ENCODE measurements at places on chromosomes 12 and 14. TPM values are rescaled to one million over a fixed set of nuclear protein-coding genes. Genes with fewer than 3 reads are reported as not detected.

Gene PTCSC3
- not detected for total RNA-seq

Gene HSP90AA1
- 1,533 TPM for total RNA-seq

Gene AVPR1A
- 36.7 TPM for total RNA-seq

Gene INHBC
- not detected for total RNA-seq

- DNase-seq: no peak
Observed at GRCh38 chr12:133083345-133083744, 2.6 kb downstream of the ZNF140 start.

GRCh38 chr12:124321040-124321481 lies 26.2 kb downstream of the RFLNA start:
- peak; percentile 58 for DNase-seq

- no peak for DNase-seq
Observed at GRCh38 chr14:79834868-79835267, 376.4 kb downstream of the DIO2 start.

GRCh38 chr14:92886337-92886736 lies 36.6 kb upstream of the CHGA start:
- no peak for DNase-seq

- DNase-seq: no peak
Observed at GRCh38 chr12:50103767-50104321, at the start of gene GPD1. TSS of gene GPD1 (plus strand) at chr12:50104008. CDS start at chr12:50104051, 43 bp downstream.

DNA sequence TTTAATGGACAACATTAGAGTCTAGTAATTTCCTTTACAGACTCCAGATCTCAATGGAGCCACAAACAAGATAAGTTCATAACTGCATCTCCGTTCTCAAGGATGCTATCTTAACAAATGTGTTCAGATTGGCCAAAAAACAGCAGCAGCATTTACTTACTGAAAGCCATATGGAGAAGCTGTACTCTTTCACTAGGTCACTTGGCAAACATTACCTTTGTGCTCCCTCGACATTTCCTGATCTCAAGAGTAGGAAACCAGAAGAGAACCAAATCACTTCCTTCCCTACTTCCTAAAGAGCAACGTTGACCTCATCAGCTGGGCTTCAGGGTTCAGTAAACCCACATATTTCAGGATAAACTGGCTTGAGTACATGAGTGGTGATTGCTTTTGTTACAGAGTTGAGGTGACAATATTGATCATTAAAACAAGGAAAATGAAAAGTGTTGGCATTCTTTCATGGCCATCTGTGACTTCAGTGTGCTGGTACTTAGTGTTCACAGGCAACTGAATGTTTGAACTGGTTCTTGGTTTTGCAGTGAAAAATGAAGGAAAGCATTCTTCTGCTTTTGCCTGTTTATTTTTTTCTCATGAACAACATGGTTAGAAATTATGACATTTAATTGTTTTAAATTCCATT lies 449.6 kb downstream of the TMEM117 start:
- no peak for DNase-seq

GRCh38 chr14:95335071-95335470 lies 15.4 kb upstream of the CLMN start:
- DNase-seq: no peak

DNA sequence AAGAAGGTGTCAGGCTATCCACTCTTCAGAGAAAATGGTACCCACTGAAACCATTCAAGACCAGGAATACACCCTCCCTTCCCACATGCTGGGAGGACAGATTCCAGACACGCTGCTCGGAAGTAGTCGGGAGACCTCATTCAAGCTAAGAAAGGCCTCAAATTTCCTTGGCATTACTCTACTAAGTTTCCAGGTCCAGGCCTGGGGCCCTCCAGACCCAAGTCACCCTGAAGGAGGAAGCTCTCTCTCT lies 27.1 kb upstream of the RPLP0 start:
- no peak for DNase-seq

DNA sequence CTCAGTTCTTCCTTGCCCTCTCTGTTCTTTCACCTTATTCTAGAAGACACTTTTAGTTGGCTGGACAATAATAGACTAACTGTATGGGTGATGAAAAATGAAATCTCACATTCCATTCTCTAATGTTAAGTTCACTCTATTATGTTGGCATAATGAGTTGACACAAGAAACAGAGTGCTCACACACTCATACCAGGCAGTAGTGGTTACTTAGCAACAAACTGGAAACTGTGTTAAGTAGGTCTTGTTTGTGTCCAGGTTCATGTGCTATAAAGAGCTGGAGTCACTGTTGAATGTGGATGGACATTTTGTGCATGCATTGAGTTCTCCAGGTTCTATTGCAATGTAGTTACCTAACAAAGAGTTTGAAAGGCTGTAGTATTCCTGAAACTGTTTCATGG lies 16.9 kb upstream of the PPP4R4 start:
- no peak for DNase-seq

- no peak for DNase-seq
Observed at GRCh38 chr12:67275380-67275913, 6.3 kb downstream of the CAND1 start.

DNA sequence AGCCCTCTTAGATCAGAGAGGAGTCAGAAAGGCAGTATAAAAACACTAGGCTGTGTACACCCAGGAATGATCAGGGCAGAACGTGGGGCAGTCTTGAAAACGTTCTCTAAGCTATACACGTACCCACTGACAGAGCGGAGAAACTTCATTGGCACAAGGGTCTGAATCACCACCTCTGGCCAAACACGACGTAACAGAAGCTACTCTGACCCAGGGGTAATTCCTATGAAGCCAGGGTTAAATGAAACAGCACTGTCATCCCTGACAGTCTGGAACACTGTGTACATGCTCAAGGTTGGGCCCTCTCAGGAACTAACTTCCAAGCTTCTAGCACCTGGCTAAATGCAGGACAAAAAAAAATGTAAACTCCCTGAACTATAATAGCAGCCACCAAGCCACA lies 38.4 kb downstream of the PARP11 start:
- no peak for DNase-seq

DNA sequence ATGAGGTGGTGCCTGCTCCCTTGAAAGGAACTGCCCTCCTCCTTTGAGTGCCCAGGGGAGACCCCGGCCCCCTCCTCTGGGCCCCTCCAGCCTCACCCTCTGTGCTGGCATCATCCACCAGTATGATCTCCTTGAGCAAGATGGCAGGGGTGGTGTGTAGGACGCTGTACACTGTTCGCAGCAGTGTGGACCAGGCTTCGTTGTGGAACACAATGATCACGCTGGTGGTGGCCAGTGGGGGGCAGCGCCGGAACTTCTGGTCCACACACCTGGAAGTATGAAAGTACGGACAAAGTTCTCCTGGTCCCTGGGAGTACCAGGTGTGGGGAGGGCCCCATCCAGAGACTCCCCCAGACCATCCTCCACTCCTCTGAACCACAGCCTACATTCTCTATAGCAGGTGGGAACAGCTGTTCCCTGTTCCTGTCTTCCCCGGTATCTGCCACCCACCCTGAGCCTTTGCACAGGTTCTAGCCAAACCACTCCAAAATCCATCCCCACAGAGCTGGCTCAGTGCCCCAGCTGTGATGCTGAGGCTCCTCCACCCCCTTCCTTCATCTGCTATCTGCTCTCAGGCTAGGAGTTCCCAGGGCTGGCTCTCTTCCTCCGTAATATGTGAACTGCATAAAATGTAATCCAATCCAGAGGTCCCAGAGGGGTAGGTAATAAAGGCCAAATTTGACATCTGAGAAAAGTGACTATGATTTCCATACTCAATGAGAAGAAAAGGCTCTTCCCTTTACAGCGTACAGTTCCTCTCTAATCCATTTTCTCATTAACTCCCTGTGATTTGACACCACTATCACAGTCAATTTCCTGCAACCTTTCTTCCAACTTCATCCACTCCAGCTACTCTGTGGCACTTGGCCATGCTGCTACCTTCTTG lies 13.9 kb downstream of the GALNT6 start:
- no peak for DNase-seq

GRCh38 chr12:117060246-117060928 lies 38.8 kb downstream of the TESC start:
- DNase-seq: no peak

GRCh38 chr12:120286768-120287490 lies 4.8 kb downstream of the RNU4-2 start:
- DNase-seq: no peak

GRCh38 chr14:100823413-100824080 lies 2.4 kb upstream of the MEG3 start:
- DNase-seq: no peak

GRCh38 chr14:44383636-44384035 lies 123.4 kb downstream of the FSCB start:
- DNase-seq: no peak

DNA sequence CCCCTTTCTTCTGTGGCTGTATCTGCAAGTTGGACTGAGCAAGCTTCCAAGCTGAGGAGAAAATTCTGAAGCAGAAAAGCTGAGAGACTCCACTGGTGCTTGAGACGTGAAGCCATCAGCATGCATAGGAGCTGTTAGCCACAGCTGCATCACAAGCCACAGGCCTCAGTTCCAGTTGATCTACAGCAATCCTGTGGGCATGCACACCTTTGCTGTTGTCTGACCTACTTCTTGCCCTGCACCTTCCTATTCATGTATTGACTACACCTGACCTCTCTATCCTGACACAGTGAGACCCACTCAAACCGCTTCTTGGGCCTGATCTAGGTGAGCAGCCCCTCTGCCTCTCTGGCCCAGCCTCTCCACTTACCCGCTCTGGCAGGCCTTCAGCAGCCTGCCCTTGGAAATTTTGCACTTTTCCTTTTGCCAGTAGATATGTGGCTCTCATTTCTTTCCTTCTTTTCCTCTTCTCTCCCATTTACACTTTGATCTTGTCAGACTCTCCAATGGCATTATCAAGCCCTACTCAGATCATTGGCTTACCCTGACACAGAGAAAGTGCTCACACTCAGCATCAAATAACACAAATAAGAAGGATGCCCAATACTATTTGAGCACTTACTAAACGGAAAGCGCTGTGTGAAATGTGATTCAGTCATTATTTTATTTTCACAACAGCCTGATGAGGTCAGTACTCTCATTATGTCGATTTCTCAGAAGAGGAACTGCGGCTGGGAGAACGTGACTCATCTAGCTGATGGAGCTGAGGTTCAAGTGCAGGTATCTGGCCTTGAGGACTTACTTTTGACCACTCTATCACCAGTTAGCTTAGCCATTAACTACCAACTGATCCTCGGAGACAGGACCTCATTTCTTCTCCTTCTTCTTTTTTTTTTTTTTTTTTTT lies 21.9 kb upstream of the PTGR2 start:
- DNase-seq: no peak

DNA sequence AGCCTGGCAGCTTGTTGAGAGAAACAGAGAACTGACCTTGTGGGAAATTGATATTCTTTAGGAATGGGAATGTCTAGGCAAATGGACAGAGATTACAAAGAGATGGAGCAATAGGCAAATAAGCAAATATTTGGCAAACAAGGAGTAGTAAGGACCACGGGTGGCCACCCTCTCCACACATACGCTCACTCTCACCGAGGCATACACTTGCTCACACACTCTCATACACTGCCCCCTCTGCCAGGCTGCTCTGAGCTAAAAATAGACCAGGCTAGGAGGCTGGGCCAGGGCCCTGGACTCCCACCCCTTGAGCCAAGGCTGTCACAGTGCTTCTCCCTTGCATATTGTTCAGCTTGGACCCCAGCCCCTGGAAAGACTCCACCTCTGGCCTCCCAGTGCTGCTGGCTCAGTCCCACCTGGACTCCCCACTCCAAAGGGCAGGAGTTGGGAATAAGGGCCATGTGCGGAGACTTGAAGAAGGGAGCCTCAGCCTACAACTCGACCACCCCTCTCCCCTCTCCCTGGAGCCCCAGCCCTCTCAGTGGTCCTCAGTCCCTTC lies 1.1 kb downstream of the PPP1R1A start:
- no peak for DNase-seq

- DNase-seq: no peak
Observed at GRCh38 chr12:47160316-47161244, 80.8 kb upstream of the AMIGO2 start.

DNA sequence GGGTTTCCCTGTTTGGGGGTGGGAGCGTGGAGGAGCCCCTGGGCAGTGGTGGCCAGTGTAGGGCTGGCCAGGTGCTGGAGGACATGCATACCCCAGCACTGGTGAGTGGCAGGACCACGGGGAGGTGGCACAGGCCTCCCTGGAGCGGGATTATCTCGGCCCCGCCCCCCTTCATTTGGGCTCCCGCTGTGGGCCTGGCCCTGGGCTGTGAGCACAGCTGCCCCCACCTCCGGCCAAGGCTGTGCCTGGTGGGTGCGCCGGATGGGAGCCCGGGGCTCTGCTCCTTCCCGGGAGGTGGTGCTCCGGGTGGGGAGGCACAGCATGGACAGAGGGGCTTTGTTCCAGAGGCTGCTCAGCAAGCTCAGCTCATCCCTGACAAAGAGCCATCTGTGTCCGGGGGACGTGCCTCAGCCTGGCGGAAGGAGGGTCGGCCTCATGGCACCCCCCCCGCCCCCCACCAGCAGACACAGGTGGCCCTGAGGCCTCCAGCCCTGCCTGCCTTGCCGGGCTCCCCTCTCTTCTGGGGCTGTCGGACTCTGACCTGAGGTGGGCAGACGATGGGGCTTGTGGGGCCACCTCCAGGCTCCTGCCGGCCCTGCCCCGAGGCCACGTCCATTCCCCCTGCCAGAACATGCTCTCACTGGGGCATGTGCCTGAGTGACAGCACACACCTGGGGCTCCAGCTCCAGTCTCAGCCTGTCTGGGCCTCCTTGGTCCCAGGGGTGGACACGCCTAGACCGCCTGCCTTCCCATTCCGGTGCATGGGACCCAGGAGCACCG lies 8.4 kb downstream of the TEDC1 start:
- peak; percentile 11 for DNase-seq

- DNase-seq: no peak
Observed at GRCh38 chr12:85603556-85603955, 232.7 kb downstream of the RASSF9 start.

GRCh38 chr12:126770188-126770587 lies 1496.8 kb upstream of the TMEM132C start:
- DNase-seq: no peak
